ENCODE measurements at places on chromosomes 1 and 21.

DNA sequence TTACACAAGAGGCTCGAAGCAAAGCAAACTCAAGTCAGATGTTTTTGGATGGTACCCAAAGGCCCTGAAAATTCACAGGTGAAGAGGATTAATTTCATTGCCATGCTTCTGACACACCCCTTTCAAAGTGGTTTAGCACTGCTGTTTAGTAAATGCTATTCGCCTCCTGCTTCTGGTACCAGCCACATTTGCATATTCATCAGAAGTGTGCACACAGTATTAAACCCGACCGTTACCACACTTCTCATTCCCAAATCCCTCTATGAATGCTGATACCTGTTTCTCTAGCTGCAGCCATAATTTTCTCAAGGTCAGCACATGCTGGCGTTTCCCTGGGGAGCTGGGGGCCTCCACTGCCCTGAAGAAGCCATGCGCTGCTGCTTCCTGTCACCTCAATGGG, 179.8 kb upstream of the DAB1 start:
- no peak for DNase-seq

- DNase-seq, result no peak
Measured at GRCh38 chr1:232183802-232184201, 446.1 kb downstream of the SIPA1L2 start.

- DNase-seq, result no peak
Measured at GRCh38 chr21:39041816-39042215, 141.4 kb downstream of the PSMG1 start.

- no peak for DNase-seq
Measured at GRCh38 chr1:201584471-201585092, 45.7 kb downstream of the NAV1 start.

DNA sequence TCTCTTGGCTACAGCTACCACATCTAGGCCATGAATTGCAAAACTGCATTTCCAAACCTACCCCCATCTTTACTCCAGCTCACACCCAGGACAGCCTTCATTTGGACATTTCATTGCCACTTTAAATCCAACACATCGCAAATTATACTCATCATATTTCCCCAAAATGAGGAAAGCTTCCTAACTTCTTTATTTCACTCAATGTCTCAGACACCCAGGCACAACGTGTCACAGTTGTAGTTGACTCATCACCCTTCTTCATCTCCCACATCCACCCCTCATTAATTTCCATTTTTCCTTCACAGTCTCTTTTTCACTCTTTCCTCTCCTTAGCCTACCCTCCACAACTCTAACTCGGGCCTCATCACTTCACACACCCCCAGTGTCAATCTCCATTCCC, 6.7 kb downstream of the OTUD7B start:
- no peak for DNase-seq

GRCh38 chr1:27005648-27006496, 6.8 kb downstream of the TENT5B start:
- DNase-seq, result no peak

DNA sequence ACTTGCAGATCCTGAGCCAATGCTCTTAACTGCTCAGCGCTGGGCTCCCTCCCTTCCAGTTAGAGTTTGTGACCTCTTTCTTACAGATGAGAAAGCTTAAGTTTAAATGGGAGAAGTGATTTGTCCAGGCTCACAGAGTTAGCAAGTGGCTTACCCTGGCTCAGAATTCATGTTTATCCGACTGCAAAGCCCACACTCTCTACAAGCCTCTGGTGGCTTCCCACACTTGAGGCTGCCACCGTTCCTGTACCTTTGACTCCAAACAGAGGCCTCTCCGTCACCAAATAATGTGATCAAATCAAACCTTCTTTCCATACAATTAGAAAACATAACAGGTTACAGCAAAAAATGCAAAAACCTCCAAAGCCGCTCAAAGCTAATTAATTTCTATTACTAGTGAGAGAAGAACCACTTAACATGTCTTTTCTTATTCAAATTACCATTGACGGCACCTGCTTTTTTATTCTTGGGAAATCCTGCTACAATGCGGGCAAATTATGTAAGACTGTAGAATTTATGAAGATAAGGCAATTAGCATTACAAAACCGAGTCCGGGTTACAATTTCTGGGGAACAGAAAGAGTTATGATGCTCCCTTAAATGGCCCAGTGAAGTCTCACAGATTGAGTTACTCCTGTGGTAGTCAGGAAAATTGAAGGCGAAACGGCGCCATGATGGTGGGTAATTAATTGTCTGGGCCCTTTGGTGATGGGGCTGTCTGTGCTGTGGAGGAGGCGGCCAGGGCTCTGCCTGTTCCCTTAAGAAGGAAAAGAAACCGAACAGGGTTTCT, 324.3 kb upstream of the POU3F1 start:
- no peak for DNase-seq

DNA sequence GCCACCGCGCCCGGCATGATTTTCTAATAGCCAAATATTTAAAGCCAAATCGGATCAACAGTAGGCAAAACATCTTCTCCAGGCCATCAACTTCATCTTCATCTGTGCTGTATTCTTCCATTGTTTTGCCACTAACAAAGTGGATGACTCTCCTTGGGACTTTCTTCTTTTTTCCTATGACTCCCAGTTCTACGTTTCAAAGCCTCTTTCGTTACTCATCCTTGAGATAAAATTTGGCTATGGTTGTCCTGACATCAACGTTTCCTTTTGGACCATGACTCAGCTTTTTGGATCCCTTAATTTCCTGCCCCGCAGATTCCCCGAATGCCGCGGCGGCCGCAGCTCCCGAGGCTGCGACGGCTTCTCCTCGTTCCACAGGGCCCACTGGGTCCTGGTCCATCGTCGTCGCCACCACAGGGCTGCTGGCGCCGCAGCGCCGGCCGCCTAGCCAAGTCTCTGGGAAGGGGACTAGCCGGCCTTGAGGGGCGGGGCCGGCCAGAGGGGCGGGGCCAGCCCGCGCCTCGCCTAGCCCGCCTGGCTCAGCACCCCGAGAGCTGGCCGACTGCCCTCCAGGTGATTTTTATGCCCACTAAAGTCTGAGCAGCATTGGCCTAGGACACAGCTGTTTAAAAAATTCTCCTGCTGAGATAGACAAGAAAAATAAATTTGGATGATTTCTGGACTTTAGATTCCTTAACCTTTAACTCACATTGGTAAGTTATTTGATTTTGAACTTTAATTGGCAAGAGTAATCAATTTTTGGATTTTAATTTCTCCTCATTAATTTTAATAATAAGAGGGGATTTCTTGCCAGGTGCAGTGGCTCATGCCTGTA, 93.9 kb downstream of the ADCY10 start:
- DNase-seq, result no peak

DNA sequence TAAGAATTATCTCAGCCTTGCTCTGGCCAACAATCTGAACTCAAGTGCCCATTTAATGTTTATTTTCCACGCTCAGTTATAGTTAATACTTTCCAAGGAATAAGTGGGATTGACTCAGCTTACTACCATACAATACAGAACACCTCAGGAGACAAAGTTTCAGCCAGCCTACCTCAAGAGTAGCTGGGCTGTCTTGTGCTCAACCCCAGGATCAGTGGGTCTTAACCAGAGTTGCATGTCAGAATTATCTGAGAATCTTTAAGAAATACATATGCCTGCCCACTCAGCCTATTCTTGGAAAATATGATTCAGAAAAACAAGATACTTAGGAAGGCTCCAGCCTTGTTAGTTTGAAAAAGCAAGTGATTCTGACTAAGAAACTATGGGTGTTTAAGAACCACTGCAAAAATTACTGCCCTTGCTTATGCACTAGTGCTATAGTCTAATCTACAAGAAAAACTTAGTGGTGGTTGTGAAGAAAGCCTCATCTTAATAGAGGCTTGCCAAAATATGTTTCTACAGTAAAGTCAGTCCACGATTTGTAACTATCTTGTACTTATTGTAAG, 20.4 kb downstream of the CDC7 start:
- no peak for DNase-seq

DNA sequence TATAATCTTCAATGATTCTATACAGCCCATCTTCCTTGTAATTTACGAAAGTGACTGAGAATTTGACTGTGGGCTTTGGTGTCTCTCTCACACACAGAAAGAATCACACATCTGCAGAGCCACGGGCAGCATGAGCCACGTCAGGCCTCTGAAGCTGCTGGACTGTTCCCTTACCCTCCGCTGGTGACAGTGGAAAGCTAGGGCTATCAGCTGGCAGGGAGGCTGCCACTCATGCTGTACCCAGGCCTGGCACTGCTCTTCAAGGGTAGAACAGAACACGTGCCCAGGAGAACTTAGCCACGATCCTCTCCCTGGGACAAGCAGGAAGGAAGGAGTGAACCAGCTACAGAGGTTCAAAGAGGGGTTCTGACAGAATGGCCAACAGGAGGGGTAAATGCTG, 90.7 kb downstream of the JAK1 start:
- DNase-seq, result no peak

DNA sequence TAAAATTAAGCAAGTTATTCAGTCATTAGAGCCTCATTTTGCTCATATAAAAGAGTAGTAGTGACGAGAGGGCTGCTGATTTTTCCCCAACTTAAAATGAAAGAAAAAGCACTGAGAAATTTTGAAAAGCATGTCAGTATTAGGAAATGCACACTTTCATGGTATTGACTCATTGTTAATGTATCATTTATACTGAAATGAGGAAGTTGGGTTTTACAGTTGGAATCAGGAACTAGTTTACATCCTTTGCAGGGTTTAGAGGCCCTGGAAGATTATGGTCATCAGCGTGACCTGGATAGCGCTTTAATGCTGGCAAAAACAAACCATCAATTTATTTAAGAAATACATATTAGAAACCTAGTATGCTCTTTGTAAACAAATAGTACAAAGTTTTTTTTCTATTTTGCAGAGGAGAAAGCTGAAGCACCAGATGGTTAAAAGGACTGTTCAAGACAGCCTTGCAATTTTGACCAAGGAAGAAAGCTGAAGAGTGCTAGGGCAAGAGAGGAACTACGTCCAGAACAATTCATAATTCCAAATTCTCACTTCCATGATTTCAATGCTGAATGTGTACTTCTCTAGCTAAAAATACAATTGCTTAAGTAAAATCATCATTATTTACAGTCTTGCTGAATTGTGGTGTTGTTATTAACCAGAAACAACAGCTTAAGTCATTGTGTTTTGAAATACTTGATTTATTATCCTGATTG, 94.8 kb upstream of the SGIP1 start:
- no peak for DNase-seq

GRCh38 chr21:38777015-38777414, 28.7 kb upstream of the ETS2 start:
- no peak for DNase-seq

GRCh38 chr1:179857009-179857408, 20.6 kb downstream of the TOR1AIP2 start:
- no peak for DNase-seq

GRCh38 chr1:153485863-153486262, 25.4 kb upstream of the S100A7 start:
- DNase-seq, result no peak

- DNase-seq, result no peak
Measured at GRCh38 chr1:174914991-174915390, 84.8 kb upstream of the CACYBP start.

GRCh38 chr1:175073633-175074032, 6.0 kb downstream of the TNN start:
- DNase-seq, result no peak

DNA sequence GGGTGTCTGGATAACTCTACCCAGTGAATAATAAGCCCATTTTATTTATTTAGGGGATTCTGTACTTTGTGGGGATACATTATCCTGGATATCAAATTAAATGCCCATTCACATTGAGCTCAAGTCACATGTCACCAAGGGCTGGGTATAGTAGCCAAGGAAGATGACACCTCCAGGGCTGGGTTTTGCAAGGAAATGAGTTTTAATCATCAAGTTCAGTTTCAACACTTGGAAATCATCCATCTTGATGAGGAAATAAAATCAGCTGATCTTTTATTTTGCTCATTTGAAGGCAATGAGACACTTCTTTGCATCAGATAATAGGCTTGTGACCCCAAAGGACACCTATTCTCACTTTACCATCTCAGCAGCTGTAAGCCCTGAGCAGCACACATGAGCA, 80.0 kb upstream of the TNR start:
- DNase-seq, result no peak

DNA sequence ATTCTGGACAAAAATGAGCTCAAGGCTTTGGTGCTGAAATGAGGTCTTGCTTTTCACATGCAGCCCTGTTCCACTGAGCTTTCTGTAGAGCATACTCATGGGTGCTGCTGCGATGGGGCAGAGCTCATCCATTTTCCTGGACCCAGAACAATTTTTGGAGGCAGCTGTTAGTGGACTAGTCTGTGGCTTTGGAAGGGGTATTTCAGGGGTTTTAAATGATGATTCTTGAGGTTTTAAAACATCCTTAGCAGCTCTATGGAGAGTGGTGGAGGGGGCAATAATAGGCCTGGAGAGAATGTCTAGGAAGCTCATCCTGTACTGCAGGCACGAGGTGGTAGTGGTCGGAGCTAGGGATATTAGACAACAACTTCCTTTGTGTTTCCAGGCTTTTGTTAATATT, 16.5 kb downstream of the NOS1AP start:
- no peak for DNase-seq

GRCh38 chr21:25895565-25896205, 160.9 kb downstream of the GABPA start:
- no peak for DNase-seq

Data from GM18507 (cell line).